ENCODE measurements at places on chromosomes 3 and 15. TPM values are rescaled to one million over a fixed set of nuclear protein-coding genes. Genes with fewer than 3 reads are reported as not detected.

Gene EIF1B
- 7.1 TPM for total RNA-seq

Gene PRRT3
- total RNA-seq = 1.3 TPM

Gene STAB1
- total RNA-seq = 0.15 TPM

Gene WDR76
- 1.9 TPM for total RNA-seq

Gene C15orf62
- not detected for total RNA-seq

Gene SLC6A20
- total RNA-seq = not detected

Gene ARGFX
- total RNA-seq = not detected

Gene ROBO2
- total RNA-seq = 4.9 TPM

Gene SST
- total RNA-seq = not detected

Gene MYEF2
- 0.94 TPM for total RNA-seq

Gene RPL4
- total RNA-seq = 3,107 TPM

Gene ROPN1
- total RNA-seq = not detected

Measured in smooth muscle cell of the coronary artery (primary cell).